ENCODE measurements at places on chromosomes 7 and 10.

DNA sequence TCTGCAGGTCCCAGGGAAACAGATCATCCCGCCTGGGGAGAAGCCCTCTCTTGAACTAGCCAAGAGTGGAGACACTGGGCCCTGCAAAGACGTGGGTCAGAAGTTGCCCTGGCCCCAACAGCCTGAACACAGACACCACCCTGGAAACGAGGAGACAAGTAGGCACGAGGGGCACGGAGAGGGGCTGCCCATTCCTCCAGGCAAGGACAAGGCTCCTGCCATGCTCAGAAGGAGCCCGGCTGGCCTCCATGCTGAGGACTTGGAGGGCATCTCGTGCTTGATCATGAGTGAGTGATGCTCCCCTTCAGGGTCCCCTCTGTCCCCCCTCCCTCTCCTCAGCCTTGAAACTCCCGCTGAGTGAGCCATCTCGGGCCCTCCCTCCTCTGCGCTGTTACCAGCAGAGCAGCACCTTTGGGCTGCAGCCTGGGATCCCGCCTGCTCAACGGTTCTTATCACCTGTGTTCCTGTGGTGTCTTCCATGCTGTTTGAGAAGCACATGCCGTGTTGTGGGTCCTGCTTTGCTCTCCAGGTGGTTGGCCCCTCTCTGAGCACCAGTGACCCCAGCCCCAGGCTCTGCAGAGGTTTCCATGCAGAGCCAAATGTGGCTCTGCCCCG lies 544.3 kb downstream of the TCERG1L start:
- no peak for DNase-seq

DNA sequence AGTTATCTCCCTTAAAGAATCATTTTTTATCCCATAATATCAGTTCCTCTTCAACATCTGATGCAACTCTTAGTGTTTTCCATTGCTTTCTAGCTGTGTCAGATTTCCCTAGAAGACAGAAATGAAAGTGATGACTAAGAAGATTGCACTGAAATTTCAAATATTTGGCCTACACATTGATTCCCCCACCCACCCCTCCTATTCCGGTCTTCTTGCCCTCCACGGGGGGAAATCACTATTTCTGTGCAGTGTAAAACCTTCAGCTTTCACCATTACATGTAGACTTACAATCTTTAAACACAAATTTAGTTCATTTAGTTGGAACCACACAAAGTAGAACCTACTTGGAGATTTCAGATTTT lies 63.7 kb upstream of the IL6 start:
- no peak for DNase-seq

- DNase-seq: no peak
Measured at GRCh38 chr10:93745408-93746065, 12.2 kb upstream of the LGI1 start.

GRCh38 chr7:23490357-23491135 lies 20.3 kb upstream of the IGF2BP3 start:
- DNase-seq: no peak

- DNase-seq: no peak
Measured at GRCh38 chr10:43322331-43322730, 49.1 kb upstream of the FXYD4 start.

GRCh38 chr7:20598459-20599309 lies 16.8 kb upstream of the ABCB5 start:
- peak; percentile 33 for DNase-seq

- no peak for DNase-seq
Measured at GRCh38 chr10:107427016-107427415, 262.5 kb upstream of the SORCS1 start.

DNA sequence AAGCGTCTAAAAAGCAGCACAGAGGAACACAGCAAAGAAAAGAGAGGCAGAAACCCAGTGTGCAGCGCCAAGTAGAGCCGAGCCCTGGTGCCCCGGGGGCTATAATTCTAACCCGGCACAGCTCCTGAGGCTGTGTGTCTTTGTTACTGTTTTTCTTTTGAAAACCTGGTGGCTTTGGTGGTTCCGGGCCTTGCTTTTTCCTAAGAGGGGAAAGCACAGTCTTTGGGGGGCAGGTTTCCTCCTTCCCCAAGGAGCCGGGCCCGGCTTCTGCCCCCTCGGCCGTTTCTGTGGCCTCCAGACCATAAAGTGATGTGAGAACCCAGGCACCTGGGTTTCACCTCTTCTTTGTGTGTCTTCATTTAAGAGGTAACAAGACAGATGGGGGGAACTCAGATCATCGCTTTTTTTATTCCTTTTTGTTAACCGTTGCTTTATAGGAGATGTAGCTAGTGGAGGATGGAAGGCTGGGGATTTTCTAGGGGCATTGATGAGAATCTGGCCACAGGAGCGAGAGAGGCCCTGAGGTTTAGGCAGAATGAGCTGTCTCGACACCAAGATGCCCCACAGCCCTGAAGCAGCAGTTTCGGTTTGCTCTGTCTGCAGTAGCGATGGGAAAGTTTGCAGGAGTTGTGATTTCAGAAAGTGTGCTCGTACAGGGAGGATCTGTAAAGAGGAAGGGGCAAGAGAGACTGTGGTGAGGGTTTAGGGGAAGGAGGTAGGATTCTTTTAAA lies 367.8 kb upstream of the GALNT17 start:
- no peak for DNase-seq

DNA sequence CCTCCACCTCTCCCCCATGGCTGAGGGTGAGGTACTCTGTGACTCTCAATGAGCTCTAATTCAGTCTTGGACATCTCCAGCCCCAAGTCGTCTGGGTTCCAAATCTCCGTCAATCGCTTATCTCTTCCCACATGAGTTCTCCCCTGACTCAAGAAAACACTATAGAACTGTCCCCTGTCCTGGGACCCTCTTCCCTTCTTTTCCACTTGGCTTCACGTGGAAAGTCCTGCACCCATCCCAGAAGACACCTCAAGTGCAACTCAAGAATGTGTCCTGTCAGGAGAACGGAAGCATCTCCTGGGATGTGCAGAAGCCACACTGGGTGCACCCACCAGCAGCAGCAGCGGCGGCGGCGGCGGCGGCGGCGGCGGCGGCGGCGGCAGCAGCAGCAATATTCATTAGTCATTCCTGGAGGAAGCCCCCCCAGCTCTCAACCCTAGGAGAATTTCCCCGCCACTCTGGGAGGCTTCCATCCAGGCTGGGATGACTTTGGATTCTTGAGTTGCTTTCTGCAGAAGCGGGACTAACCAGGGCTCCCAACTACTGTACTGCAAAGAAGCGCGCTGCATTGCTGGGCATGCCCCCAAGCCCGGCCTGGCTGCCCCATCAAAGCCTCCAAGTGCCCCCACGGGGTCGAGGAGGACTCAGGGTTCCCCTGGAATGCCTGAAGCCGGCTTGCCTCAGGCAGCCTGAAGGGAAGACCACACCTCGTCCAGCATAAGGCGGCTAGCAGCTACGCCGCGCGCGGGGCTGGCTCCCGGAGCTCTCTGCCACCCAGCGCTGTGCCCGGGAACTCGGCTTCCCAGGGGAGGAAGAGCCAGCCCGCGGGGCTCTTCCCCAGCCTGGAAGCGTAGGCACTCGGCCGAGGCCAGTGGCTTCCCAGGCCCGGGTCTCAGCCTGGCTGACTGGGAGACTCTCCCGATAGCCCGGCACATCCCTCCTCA lies 1.0 kb downstream of the CRTAC1 start:
- no peak for DNase-seq

- DNase-seq: no peak
Measured at GRCh38 chr10:101354328-101355071, 535 bp downstream of the BTRC start.

GRCh38 chr10:10225136-10225676 lies 792.5 kb upstream of the CELF2 start:
- no peak for DNase-seq
